ENCODE measurements at places on chromosomes 4 and X.
A peak's percentile ranks its signal among the peaks of the same experiment; 100 is the strongest.

GRCh38 chr4:57355101-57355665, 245.0 kb upstream of the IGFBP7 start:
- no peak for DNase-seq

GRCh38 chr4:114257501-114257900, 278.1 kb upstream of the ARSJ start:
- DNase-seq, result no peak

- DNase-seq, result no peak
Observed at GRCh38 chr4:181508601-181509000, 734.6 kb upstream of the TENM3 start.

DNA sequence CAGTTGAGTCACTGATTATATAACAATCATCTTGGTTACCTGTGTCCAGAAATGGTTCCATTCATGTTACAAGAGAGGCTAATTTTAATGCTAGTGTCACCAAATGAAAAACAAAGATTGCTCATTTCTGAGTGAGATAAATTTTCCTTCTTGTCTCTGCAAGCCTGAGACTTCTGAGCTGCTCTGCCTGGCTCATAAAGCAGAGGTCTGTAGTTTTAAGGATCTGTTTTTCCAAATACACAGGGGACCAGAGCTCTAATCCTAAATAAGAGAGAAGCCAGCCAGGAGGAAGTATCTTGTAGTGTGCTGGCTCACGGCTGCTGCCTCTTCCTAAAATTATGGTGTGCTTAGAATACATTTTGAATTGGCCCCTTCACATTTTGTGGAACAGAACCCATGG, 42.6 kb downstream of the CLDN34 start:
- no peak for DNase-seq

- no peak for DNase-seq
Observed at GRCh38 chr4:153909672-153910071, 120.8 kb upstream of the SFRP2 start.

DNA sequence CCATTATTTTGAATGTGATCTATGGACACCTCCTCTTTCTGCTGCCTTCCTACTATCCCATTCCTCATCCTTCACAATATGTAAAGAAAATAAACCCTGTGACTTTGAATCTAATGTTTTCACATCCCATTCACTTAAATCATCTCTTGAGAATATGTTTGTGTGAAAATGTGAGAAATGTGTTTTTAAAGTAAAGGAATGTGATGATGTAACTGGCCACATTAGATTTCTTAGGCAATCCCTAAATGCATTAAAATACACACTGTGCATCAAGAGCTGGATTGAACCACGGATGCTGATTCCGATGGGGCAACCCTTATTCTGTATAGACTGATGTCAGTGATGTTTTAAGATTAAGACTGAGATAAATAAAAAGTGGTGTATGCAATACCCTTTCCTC, 558.9 kb upstream of the TENM3 start:
- DNase-seq, result peak; percentile 80

GRCh38 chr4:7083597-7084563, 16.0 kb upstream of the GRPEL1 start:
- DNase-seq, result no peak

GRCh38 chr4:52057196-52057595, 6.1 kb downstream of the SPATA18 start:
- no peak for DNase-seq

GRCh38 chr4:143230683-143231082, 46.0 kb downstream of the USP38 start:
- no peak for DNase-seq

- DNase-seq, result no peak
Observed at GRCh38 chr4:116058129-116058528, 944.7 kb upstream of the NDST4 start.

- DNase-seq, result no peak
Observed at GRCh38 chr4:149056615-149057014, 614.4 kb upstream of the NR3C2 start.

- no peak for DNase-seq
Observed at GRCh38 chr4:61254406-61254805, 54.3 kb downstream of the ADGRL3 start.

DNA sequence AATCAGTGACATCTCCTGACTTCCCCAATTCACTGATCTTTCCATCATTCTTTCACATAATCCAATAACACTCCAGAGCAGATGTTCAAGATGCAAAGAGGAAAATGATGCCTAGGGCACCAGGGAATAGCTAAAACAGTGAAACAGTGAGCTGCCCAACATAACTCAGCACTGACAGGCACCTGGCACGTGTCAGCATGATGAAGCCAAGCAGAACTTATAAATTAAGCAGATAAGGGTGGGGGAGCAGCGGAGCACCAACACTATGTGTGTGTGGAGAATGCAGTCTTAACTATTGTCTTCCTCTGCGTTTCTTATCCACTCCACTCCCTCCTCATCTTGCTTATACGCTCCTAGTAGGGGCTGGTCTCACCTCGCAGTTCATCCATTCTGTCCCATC, 89.4 kb downstream of the AMMECR1 start:
- DNase-seq, result no peak

DNA sequence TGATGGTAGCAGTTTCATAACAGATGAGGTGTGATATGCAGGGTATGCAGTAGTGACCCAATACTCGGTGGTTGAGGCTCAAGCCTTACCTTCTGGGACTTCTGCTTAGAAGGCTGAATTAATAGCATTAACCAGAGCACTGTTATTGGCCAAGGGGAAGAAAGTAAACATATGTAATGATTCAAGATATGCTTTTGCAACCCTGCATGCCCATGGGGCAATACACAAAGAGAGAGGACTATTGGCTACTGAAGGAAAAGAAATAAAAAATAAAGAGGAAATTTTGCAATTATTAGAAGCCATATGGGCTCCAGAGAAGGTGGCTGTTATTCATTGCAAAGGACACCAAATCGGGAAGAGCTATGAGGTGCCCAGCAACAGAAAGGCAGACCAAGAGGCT, 8.7 kb downstream of the GAGE10 start:
- DNase-seq, result no peak

- peak; percentile 93 for DNase-seq
Observed at GRCh38 chr4:123418351-123418931, 21.8 kb downstream of the SPRY1 start.

DNA sequence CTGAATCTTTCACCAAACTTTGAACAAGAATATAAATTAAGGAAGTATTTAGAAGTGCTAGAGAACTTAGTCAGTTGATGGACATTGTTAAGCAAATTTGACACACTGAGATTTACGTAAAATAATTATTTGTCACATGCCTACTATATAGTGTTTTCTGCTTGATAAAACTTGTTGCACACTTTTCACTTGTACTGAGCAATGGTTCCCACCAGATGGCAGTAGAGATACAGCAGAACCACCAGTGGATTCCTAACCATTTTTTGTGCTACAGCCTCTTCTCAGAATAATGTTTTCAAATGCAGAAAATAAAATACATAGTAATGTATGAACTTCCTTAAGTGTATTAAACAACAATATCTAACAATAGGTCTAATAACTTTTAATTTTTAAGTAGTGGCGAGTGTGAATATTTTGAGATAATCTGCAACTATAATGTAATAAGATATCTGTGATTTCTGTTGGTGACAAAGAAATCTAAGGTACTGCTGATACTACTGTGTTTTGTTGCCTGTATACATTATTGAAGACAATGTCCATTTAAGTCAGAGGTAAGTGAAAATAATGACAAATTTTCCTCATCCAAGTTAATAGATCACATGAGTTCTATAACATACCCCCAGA, 81.2 kb downstream of the APOOL start:
- DNase-seq, result peak; percentile 12

GRCh38 chr4:145679991-145680455, at the start of gene C4orf51:
TSS of gene C4orf51 (plus strand) at chr4:145680146. CDS start at chr4:145680204, 58 bp downstream.
- peak; percentile 62 for DNase-seq

GRCh38 chr4:184748251-184748652, 14.4 kb upstream of the CENPU start:
- no peak for DNase-seq

- peak; percentile 74 for DNase-seq
Observed at GRCh38 chr4:101277671-101278070, 69.7 kb downstream of the PPP3CA start.

DNA sequence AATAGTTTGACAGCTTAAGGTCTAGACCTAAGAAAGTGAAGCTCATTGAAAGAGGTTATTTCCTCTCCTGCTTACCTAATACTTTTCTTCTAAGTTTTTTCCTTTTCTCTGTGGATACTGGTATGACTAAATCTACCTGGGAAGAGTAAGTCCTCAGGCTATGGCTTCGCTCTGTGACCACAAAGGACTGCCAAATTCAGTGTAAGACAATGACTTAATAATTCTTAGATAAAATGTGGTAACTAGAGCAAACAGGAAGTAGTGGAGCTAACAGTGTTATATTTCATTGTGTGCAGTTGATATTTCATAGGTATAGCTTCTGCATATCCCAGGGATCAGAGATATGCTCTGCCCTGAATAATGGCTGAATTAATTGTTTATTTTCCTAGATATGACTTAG, 418.9 kb downstream of the CCSER1 start:
- no peak for DNase-seq

- DNase-seq, result peak; percentile 53
Observed at GRCh38 chr4:158016511-158016910, 156.3 kb downstream of the GASK1B start.

- no peak for DNase-seq
Observed at GRCh38 chr4:173530326-173531085, 477 bp upstream of the HAND2 start.

DNA sequence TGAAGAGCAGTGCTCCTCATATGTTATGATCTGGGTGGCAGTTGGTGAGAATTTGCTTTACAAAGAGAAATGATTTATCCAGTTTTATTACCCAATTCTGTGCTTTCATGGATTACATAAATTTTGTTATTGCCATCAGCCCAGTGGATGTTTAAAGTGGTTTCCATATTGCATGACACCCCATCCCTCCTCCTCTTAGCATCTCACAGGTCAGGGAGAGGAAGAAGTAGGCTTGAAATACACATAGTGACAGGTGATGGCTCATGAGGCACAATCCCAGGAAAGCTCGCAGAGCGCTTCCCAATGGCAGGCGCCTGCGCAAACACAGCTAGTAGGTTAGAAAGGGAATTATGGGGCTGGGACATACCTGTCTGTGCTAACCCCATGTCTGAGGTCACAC, 47.7 kb upstream of the GATB start:
- no peak for DNase-seq
